CD4-positive, alpha-beta T cell treated with Interleukin-17A for 1 hour (primary cell): ENCODE measurements at places on chromosomes 2 and 18.

- no peak for DNase-seq
Measured at GRCh38 chr18:35397976-35398375, 20.8 kb upstream of the ZNF396 start.

DNA sequence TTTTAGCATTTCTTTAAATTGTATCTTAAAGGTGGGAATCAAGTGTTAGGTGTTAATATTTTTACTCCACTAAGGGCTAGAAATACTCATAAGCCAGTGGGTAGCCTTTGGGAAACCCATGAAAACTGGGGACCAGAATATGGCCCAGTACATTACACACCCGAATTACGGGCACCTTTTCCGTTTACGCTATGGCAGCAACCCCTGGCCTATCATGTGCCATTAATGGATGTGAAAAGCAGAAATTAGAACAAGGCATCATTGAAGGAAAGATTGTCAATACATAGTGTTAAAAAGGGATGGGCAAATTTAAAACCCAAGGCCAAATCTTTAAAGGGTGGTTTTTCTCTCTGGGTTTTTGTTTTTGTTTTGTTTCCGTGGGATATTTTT is 781 bp downstream of the FARP2 start:
- no peak for DNase-seq

GRCh38 chr2:174035117-174035635 is 70.0 kb upstream of the SP3 start:
- DNase-seq, result no peak

- no peak for DNase-seq
Measured at GRCh38 chr2:179636995-179637394, 224.4 kb downstream of the ZNF385B start.

DNA sequence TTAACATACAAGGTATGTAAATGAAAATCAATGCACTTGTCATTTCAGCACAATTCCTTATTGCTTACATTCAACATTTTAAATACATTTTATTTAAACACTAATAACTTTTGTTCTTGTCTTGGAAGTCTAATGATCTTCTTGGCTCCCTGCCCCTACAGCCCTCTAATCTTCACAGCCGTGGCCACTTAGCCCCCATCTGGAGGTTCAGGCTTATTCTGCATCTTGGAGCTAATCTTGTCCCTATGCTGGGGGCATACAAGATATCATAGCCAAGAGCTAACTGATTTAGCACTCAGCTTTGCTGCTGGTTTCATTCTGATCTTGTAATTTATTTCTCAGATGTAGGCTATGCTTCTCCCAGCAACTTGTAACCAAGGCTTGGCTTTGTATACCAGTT is 140.8 kb downstream of the TMEFF2 start:
- no peak for DNase-seq

GRCh38 chr2:241007111-241007510 is 8.7 kb downstream of the SNED1 start:
- no peak for DNase-seq

GRCh38 chr2:238596571-238597551 is 170.1 kb downstream of the ASB1 start:
- no peak for DNase-seq

- DNase-seq, result no peak
Measured at GRCh38 chr2:106839849-106840595, 45.9 kb downstream of the ST6GAL2 start.

- no peak for DNase-seq
Measured at GRCh38 chr2:100561191-100561590, 1.6 kb upstream of the PDCL3 start.

- DNase-seq, result no peak
Measured at GRCh38 chr2:143505542-143505941, 376.3 kb downstream of the ARHGAP15 start.

- peak; percentile 87 for DNase-seq
Measured at GRCh38 chr2:148509288-148509902, 135.2 kb upstream of the EPC2 start.

- DNase-seq, result no peak
Measured at GRCh38 chr2:212156088-212156487, 382.5 kb downstream of the ERBB4 start.

DNA sequence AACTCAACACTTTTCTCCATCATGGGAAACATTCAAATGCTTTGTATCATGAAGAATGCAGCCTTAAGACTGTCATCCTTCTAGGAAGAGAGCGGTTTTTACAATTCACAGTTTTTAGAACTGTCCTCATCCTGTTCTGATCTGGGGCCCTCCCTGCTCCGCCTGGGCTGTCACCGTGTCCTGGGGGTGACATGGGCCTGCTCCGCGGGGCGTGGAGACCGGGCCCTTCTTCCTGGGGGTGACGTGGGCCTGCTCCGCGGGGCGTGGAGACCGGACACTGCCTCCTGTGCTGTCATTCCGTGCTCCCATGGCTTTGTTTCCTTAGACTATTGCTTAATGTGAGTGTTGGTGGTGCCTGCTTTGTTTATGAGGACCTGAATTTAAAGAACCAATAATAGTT is 122.8 kb downstream of the TMEM18 start:
- DNase-seq, result no peak
